ENCODE measurements at places on chromosomes 12 and 14. TPM values are rescaled to one million over a fixed set of nuclear protein-coding genes. Genes with fewer than 3 reads are reported as not detected.

Gene ISM2
- 0.51 TPM for total RNA-seq

Gene FAM222A
- total RNA-seq = 3.4 TPM

Gene FOXM1
- 89.8 TPM for total RNA-seq

Gene STYK1
- 0.30 TPM for total RNA-seq

Gene KRT72
- total RNA-seq = not detected

Gene ZFYVE26
- total RNA-seq = 5.3 TPM
